Activated CD4-positive, alpha-beta T cell treated with anti-CD3 and anti-CD28 coated beads, Interleukin-2, amount 50 U/mL, for 4 hours (primary cell): ENCODE measurements at places on chromosomes 3 and 15.
A peak's percentile ranks its signal among the peaks of the same experiment; 100 is the strongest.

- no peak for DNase-seq
These were observed 1439.8 kb upstream of the ALCAM start for GRCh38 chr3:103926936-103927335.

GRCh38 chr3:133979553-133979952, 50.2 kb downstream of the SLCO2A1 start:
- DNase-seq = no peak

DNA sequence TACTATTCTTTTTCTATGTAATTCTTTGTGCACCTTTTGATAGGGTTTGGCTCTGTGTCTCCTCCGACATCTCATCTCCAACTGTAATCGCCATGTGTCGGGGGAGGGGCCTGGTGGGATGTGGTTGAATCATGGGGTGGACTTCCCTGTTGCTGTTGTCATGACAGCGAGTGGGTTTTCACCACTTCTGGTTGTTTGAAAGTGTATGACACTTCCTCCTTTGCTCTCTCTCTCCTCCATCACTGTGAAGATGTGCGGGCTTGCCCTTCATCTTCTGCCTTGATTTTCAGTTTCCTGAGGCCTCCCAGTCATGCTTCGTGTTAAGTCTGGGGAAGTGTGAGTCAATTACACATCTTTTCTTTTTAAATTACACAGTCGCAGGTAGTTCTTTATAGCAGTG, 225.8 kb upstream of the DPPA4 start:
- DNase-seq = peak; percentile 40

- no peak for DNase-seq
These were observed 888 bp downstream of the TMEM115 start for GRCh38 chr3:50358355-50358910.

DNA sequence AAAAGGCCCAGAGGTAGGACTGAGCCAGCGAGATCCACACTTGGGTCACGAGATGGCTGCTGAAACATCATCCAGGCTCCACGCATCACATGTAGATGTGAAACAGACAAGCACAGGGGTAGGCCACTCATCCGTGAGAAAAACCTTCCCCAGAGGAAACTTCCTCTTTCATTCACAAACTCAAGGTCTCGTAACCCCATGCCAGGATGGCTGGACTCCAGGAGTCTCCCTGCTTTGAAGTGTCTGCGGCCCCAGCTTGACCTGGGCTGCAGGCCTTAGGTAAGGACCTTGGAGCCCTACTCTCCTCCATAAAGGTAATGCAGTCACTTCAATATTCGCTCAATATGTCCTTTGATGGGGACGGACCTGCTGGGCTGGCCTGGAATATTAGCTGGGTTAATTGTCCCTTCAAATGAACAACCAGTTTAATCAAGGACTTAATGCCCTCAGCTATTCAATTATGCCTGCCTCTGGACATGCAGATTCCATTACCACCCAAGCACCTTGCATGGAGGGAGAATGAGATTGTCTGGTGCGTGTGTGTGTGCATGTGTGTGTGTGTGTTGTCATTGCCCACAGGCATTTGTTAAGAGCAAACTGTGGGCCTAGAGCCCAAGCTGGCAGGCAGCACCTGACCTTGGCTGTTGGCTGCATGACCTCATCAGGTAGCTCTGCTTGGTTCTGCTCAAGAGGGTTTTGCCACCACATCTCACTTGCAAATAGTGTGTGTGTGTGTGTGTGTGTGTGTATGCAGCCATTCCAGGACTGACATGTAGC, 186.9 kb upstream of the TLE3 start:
- no peak for DNase-seq

- no peak for DNase-seq
These were observed 46.4 kb upstream of the SLCO3A1 start for GRCh38 chr15:91807122-91807521.

GRCh38 chr3:16088496-16088895, 86.0 kb upstream of the GALNT15 start:
- no peak for DNase-seq

GRCh38 chr3:196268284-196269163, 19.0 kb downstream of the PCYT1A start:
- no peak for DNase-seq

GRCh38 chr3:64361962-64362735, 136.9 kb upstream of the PRICKLE2 start:
- DNase-seq = no peak

GRCh38 chr15:70100474-70101341, 3.0 kb upstream of the TLE3 start:
- peak; percentile 58 for DNase-seq

DNA sequence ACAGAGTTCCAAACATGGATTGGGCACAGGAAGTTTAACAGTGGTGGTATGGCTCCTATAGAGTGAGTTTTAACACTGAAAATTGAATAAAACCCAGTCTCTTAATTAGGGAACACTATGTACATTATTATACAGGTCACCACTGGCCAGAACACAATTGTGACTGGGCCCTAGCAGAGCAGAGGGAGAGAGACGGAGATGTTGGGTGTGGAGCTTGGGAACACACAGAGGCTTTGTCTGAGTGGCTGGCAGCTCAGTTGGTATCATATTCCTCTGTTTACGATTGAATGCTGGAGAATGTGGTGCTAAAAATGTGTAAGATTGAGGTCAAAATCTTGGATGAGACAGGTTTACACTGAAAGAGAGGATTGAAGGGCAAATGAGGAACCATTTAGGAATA, 6.8 kb upstream of the MOBP start:
- DNase-seq = no peak

DNA sequence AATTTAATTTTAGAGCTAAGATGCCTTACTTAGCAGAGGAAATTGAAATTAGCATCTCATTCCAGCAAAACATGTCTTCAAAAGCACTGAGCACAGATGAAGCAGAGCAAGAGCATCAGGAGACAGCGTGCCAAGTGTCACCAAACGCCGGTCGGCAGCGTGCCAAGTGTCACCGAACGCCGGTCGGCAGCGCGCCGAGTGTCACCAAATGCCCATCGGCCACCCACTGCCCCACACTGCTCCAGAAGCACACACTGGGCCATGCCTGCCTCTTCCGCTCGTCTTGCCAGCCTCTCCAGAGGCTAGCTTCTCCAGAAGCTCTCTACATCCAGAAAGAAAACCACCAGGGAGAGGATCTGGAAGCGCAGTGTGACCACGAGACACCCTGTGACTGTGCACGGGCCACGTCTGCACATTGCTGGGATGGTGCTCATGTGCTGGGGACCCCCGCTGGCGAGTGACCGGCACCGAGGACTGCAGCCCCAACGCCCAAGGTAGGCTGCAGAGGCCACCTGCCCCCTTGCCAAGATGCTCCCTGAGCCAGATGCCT, 37.8 kb downstream of the CYFIP1 start:
- no peak for DNase-seq

- DNase-seq = no peak
These were observed 70.0 kb upstream of the CCDC54 start for GRCh38 chr3:107307205-107307604.

GRCh38 chr3:38646630-38647029, 2.9 kb downstream of the SCN5A start:
- no peak for DNase-seq

- no peak for DNase-seq
These were observed 67.8 kb downstream of the BDH1 start for GRCh38 chr3:197487911-197488391.

DNA sequence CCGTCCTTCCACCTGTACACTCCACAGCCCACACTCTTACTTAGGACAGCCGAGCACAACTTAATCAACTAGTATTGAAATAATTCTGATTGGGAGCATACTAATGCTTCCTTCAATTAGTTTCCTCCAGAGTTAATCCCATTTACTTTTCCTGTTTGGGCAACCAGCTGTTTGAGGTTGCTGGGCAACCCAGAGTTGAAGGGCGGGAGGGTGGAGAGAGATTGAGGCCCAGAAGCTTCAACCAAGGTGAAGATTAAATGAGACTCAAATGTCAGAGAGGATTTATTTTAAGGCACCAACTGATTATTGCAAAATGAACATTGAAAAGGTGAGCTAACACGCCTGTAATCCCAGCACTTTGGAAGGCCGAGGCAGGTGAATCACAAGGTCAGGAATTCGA, 428.5 kb upstream of the SEMA6D start:
- no peak for DNase-seq

- no peak for DNase-seq
These were observed 42.2 kb upstream of the TJP1 start for GRCh38 chr15:29864501-29864900.

- DNase-seq = no peak
These were observed 1001.1 kb upstream of the EPHA6 start for GRCh38 chr3:95813244-95813643.

DNA sequence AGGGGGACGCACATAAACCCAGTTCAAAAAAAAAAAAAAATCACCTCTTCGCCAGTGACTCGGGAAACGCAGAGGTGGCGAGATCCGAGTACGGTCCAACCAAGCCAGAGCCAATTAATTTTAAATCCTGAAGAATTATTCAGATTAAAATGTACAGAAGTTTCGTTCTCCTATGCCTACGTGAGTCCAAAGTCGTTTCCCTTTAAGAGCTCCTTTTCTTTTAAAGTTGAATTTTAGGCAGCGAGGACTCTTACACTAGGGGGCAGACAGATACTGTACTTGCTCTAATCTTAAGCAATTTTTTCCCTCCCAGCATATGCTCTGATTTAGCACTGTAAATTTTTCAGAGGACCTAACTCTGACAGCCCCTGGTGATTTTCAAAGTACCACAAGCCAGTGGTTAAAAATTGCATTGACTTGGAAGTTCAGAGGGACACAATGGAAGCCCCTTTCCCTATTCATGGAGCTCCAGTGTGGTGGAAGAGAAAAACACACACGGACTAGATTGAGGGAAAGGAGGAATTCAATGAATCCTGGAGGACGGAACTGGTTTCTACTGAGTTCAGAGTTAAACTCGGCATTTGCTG, 3.3 kb upstream of the NR2F2 start:
- DNase-seq = no peak

DNA sequence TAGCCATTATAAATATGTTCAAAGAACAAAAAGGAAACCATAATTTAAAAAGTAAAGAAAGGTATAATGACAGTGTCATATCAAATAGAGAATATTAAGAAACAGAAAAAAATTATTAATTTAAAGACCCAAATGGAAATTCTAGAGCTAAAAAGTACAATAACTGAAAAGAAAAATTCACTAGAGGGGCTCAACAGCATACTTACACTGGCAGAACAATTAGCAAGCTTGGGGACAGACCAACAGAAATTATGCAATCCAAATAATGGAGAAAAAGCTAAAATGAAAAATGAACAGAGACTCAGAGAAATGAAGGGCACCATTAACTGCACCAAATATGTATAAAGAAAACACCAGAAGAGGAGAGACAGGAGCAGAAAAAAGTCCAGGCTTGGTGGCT, 13.7 kb downstream of the SPCS1 start:
- DNase-seq = no peak

- DNase-seq = no peak
These were observed 48.0 kb upstream of the KLF13 start for GRCh38 chr15:31278544-31279220.

DNA sequence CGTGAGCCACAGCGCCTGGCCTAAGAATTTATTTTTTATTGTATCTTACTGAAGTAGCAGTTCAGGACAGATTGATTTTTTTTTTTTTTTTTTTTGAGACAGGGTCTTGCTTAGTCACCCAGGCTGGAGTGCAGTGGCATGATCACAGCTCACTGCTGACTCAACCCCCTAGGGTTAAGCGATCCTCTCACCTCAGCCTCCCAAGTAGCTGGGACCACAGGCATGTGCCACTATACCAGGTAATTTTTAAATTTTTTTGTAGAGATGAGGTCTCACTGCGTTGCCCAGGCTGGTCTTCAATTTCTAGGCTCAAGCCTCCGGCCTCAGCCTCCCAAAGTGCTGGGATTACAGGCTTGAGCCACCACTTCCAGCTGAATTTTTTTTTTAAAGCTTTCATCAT, 99.8 kb upstream of the HERC1 start:
- DNase-seq = no peak

DNA sequence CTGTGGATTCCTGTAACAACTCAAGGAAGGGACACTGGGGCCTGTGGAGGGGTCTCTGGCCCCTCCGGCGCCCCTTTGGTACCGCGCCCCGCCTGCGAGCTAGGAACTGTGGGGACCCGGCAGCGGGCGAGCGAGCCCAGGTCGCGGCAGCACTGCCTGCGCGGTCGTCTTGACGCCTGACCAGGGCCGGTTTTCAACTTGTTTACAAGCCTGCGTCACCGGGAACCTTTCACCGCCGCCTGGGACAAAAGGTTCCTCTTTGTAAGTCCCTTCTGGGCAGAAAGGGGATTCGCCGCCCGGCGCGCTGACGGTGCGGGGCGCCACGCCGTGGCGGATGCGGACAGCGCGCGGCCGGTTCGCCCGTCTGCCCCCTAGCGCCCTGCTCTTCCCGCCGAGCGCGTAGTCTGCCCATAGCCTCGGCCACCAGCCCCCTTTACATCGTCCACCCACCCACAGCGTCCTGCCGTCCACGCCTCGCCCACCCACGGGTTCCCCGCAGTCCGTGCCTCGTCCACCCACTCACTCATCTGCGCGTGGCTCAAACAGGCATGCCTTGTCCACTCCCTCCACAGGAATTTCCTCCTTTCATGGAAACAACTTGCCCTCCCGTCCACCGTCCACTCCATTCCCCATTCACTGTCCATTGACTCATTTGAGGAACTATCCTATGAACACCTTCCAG, 5.5 kb upstream of the CFAP100 start:
- no peak for DNase-seq

- DNase-seq = no peak
These were observed 30.1 kb downstream of the ZDHHC19 start for GRCh38 chr3:196181127-196181546.

DNA sequence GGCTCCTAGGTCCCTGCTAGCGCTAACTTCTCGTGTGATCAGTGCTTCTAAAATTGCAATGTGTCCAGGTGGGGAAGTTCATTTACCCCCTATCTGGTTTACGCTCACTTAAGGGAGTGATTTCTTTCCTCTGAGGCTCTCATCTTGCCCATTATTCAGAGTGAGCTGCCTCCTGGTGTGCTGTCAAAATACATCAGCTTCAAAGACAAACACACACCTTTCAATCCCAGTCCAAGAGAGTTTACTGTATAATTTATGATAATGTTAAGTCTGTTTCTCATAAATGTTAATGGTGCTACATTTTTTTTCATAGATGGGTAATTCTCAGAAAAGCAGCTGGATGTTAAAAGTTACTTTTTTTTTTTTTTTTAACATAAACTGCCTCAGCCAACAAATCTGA, 112.3 kb downstream of the RORA start:
- no peak for DNase-seq

DNA sequence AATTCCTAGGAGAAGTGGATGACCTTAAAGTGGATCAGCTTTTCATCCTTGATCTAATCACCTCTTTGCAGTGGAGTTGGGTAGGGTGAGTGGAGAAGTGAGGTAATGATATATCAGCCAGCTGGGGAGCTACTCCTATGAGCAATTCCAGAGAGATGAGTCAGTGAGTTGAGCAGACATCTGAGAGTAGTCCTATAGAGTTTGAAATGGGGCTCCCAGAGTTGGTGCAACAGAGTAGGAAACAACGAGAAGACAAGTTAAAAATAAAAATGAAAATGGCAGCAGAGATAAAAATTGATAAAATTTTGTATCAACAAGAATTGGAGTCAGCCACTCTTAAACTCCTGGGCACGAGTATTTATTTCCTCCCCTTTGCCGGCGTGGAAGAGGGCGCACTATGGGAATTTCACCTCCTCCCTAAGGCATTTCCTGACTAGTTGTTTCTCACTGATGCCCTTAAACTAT, 150.8 kb upstream of the DPH6 start:
- no peak for DNase-seq
